CD4-positive, alpha-beta T cell treated with Interleukin-4 for 4 hours (primary cell): ENCODE measurements at places on chromosomes 6 and 20.
A peak's percentile ranks its signal among the peaks of the same experiment; 100 is the strongest.

DNA sequence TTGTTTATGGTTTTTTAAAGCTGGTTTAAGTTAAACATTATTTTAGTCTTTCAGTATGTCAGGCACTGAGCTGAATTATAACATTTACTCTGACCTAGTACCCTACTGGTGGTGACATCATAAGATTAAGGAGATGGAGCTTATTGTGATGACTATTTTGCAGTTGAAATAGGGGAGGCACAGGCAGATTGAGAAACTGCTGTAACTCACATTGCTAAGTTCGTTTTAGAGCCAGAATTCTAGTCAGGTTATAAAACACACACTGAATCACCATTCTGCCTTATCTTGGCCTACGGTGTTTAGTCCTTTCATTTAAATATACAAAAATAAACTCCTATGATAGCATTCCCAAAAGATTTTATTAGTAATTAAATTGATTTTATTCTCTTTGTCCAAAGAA is 584.1 kb downstream of the TFAP2A start:
- DNase-seq = no peak

DNA sequence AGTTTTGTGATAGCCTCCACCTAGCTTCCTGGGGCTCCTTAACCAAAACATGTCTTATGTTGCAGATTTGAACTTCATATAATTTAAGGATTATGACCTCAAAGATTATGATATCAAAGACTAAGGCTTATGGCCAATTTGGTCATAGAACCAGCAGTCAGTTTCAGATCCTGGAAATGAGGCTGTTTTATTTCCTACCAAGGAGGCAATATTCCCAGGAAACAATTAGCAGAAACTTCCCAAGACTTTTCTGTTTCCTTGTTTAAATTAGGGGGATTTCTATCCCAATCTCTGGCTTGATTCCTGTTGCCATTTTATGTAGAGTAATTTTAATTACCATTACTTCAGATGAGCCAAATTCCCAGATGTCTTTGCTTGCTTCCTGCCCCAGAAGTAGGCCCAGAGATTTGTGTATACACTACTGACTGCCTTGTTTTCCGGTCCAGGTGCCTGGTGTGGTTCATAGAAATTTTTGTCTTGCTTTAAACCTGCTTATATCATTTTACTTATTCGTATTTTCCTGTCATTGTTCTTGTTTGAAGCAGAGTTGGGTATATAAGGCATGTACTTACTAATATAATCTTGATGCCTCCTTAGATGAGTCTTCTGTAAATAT is 119.2 kb upstream of the TMEM170B start:
- no peak for DNase-seq

- DNase-seq = no peak
Observed at GRCh38 chr20:40606660-40607059, 82.4 kb downstream of the MAFB start.

- DNase-seq = no peak
Observed at GRCh38 chr6:3991941-3992340, 87.0 kb downstream of the FAM217A start.

- DNase-seq = no peak
Observed at GRCh38 chr20:21509597-21510371, 4.1 kb downstream of the NKX2-2 start.

DNA sequence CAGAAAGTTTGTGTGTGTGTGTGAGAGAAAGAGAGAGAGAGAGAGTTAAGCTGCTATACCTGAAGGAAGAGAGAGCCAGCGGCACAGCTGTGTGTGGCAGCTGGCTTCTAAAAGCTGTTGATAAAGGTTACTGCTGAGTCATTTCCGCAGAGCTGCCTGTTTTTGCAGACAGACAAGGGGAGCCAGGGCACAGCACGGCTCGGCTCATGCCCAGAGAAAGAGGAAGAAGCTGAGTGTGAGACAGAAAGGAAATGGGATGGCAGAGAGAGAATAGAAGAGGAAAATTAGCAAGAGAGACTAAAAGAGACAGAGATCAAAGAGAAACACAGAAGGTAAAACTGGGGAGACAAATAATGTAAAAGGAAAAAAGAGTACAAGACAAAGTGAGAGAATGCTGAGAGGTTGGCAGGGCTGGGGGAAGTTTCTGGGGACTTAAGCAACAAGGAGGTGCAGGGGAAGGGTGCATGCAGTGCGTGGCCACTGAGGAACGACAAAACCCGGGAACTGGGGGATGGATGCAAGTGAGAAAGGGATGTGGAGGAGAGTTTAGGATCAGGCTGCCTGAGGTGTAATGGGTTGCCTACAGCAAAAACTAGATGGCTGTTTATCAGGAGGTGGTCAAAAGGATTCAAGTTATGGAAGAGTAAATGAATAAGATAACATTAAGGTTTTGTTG is 22.7 kb downstream of the HLA-A start:
- peak; percentile 96 for DNase-seq

DNA sequence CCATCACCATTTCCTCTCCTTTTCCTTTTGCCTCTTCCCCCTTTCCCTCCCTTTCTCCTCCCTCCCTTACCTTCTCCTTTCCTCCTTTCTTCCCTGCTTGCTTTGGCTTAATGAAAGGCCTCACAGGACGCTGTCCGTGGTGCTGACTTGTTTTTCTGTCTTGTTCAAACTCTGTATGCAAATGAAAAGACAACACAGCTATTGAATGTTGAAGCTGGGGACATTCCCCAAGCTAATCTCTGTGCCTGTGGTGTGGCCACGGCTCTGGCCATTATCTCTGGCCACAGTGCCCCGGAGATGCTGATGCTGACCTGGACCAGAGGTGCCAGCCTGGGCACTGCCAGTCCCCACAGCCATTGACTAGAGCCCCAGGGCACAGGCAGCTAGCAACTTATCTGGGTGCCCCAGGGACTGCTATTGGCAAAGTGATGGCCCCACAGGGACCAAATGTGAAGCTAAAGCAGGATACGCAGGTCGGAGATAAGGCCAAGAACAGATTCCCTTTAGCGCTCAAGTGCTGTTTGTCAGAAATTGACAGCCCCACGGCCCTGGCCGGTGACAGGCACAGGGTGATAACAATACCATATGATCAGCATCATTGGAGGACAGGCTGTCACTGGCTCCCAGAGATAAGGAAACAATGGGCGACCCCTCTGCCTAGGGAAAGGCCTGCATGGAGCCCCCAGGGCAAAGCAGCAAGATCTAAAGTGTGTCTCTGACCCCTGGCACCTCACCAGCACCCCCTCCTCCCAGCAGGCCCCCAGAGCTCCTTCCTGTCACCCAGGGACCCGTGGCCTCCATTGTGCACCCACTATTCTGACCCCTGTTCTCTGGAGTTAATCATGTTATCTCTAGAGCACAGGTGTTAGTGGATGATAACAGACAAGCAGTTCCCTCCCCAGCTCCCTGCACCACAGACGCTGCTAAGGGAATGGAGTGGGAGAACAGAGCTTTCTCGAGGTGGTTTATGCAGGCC is 31.6 kb upstream of the SLC32A1 start:
- peak; percentile 33 for DNase-seq

- DNase-seq = no peak
Observed at GRCh38 chr6:111537528-111537920, 54.5 kb upstream of the REV3L start.

GRCh38 chr6:110233770-110234374 is 53.6 kb downstream of the CDC40 start:
- peak; percentile 24 for DNase-seq

- no peak for DNase-seq
Observed at GRCh38 chr6:85405853-85406198, 44.1 kb upstream of the NT5E start.

GRCh38 chr6:84260926-84261325 is 33.5 kb upstream of the CEP162 start:
- DNase-seq = no peak

DNA sequence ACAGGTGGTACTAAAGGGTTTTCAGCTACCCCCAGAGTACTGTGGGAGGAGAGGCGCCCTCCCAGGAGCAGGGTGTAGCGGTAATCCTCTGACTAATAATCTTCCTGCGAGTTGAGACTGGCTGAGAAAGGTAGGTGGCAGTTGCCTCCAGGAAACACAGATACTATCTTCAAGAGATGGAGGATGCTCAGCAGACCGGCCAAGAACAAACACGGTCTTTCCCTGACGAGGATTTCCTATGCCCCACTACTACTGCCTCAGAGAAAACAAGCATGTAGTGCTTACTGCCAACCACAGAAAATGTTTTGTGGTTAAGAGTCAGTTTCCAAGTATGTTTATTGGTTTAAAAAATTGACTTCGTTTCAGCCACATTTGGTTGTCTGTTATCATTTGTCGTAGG is 26.8 kb downstream of the C6orf89 start:
- peak; percentile 88 for DNase-seq
